ENCODE measurements at places on chromosomes 1 and 21. TPM values are rescaled to one million over a fixed set of nuclear protein-coding genes. Genes with fewer than 3 reads are reported as not detected.

- no peaks in the 10 kb centered on the region for H3K4me1 ChIP-seq
- H3K4me3 ChIP-seq: no peak overlapping the region
- DNase-seq: no peak
- no peaks in the 10 kb centered on the region for H3K27me3 ChIP-seq
- no peak overlapping the region for H3K27ac ChIP-seq
Observed at GRCh38 chr1:188343914-188344313, 1515.2 kb downstream of the PLA2G4A start.

DNA sequence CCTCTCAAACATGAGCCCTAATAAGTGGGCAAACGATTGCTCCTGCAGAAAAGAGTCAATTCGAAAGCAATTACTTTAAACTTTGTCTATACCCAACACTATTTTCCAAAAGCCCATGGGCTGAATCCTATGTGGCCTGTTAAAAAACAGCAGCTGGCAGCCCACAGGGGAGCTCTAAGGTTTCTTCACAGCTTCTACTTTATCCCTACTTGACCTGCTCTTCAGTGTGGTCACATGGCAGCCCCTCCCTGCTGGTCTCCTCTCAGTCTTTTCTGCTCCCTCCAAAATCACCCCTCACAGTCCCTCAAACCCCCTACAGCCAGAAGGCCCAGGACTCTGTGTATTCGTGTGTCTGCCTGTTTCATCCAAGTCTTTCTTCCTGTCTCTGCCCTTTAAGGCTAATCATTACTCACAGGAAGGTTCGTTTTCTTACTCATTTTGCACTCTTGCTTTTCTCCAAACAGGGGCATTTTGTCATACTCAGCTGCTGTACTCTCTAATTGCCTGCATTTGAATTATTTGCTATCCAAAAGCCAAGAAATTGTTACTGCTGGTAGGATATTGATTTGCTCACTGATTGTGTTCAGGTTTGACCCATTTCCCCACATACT, 62.4 kb upstream of the FAM3B start:
- H3K4me3 ChIP-seq: no peak overlapping the region
- H3K27ac ChIP-seq: no peak overlapping the region
- H3K4me1 ChIP-seq: no peaks in the 10 kb centered on the region
- no peak for DNase-seq

- H3K4me1 ChIP-seq: peaks cover 34% of the 10 kb centered on the region
- H3K4me3 ChIP-seq: no peak overlapping the region
- H3K27me3 ChIP-seq: no peaks in the 10 kb centered on the region
Observed at GRCh38 chr1:154422521-154422920, 17.4 kb downstream of the IL6R start.

DNA sequence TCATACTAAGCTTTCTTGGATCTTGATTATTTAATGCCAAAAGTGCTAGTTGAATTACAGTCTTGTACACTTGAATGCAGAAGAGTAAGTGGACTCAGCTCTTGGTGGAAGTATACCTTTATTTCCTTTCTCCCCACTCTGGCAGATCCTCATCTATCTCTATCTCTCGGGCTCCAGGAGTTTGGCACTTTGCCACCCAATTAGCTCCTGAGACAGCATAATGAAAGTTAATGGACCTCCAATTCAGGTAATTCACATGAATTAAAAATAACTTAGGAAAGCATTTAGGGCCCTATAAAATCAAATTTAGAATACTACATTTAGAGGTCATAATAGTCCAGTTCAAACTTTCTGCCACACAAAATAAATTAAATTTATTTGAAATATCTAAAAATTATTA, 67.4 kb downstream of the OLFM3 start:
- H3K4me1 ChIP-seq: no peaks in the 10 kb centered on the region
- H3K27ac ChIP-seq: no peak overlapping the region
- H3K36me3 ChIP-seq: no peaks in the 10 kb centered on the region
- H3K27me3 ChIP-seq: no peaks in the 10 kb centered on the region

- H3K27me3 ChIP-seq: no peaks in the 10 kb centered on the region
- DNase-seq: no peak
- H3K4me1 ChIP-seq: no peaks in the 10 kb centered on the region
- H3K36me3 ChIP-seq: no peaks in the 10 kb centered on the region
- no peak overlapping the region for H3K27ac ChIP-seq
- no peak overlapping the region for H3K4me3 ChIP-seq
Observed at GRCh38 chr1:108152782-108153222, 47.3 kb downstream of the SLC25A24 start.

DNA sequence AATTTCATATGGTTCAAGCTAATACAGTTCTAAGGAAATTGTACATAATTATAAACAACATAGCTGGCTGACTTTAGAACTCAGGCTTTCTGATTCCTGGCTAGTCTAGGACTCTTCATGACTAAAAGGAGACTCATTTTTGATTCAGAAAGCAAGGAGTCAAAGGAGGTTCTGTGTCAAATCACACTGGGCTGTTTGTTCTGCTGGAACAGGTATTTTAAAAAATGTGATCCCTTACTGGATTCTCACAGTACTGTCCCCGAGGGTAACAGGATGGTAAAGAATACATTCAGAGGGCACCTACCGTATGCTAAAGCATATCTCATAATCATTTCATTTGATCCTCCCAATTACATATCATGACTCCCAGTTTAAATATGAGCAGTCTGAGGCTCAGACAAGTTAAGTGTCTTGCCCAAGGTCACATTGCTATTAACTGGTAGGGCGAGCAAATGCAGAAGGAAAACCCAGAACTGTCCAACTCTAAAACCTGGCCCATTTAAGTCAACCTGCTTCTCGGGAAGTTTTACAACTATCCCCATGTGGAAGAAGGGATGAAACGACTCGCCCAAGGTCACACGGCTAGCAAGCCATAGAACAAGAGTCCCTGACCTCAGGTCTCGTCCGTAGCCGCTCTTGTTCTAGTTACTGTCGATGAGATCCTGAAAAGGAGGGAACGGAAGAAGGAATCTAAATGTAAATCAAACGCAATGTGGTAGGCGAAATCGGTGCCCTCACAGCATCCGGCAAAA, 675 bp downstream of the MYSM1 start:
- peak overlapping the region; percentile 69 for H3K4me3 ChIP-seq
- H3K36me3 ChIP-seq: peaks cover 11% of the 10 kb centered on the region
- H3K4me1 ChIP-seq: peaks cover 4% of the 10 kb centered on the region
- DNase-seq: no peak
- H3K27ac ChIP-seq: peak overlapping the region; percentile 76

DNA sequence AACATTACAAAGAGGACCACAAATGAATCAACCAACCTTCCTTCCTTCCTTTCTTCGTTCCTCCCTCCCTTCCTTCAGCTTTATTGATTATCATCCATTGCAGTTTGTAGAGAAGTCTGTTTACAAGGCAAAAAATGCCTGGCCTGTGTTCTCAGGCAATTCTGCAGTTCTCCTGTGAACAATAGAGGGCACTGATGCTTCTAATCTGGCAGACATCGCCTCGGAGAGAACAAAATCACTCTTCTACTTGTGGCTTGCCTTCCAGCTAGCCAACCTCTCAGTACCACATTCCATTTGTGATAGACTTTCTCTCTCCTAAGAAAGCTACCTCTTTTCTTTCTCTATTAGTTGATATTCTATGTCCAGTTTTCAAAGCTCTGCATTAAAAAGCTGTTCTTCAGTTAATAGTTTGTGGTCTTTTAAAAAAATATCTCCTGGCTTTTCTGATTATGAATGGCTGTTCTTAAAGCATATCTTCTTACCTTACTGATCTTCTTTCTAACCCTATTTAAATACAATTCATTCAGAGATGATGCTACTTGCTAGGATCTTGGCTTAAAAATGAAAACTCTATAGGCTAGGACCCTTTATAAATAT, 26.9 kb upstream of the ESRRG start:
- no peak overlapping the region for H3K27ac ChIP-seq
- H3K4me1 ChIP-seq: no peaks in the 10 kb centered on the region
- no peak for DNase-seq
- no peak overlapping the region for H3K4me3 ChIP-seq
- no peaks in the 10 kb centered on the region for H3K27me3 ChIP-seq

CNIH3 gene
- total RNA-seq: not detected

GRCh38 chr1:208052135-208052534, 141.2 kb upstream of the CD34 start:
- no peak overlapping the region for H3K4me3 ChIP-seq
- DNase-seq: no peak
- peaks cover 3% of the 10 kb centered on the region for H3K36me3 ChIP-seq
- H3K27ac ChIP-seq: no peak overlapping the region
- no peaks in the 10 kb centered on the region for H3K4me1 ChIP-seq

DNA sequence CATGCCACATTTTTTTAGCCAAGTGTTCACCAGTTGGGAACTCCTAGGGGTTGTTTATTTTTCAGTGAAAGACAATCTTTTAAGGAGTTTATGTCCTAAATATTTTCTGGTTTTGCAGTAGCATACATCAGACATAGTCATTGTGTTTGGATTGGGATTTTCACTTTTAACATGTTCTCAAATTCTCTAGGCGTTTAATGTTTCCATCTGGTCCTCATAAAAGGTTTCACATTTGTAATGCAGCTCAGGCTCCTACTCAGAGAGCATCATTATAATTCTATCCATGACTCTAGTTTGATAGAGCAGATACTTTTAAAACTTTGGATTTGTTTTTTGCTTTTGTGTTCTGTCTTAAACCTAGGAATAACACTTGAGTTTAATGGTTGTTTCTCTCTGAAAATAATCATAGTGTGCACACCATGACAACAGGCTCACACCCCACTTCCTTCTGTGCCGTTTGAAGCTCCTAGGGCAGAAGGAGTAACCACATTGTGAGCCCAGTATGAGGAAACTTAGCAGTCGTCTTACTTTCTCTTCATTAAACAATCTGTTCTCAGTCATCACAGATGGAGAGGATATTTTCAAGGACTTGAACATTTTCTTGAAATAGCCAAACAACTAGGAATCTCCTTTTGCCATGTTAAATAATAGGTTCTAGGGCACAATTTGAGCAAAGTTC, 219.6 kb downstream of the PDE4B start:
- H3K4me1 ChIP-seq: no peaks in the 10 kb centered on the region
- no peak for DNase-seq
- H3K27ac ChIP-seq: no peak overlapping the region

DNA sequence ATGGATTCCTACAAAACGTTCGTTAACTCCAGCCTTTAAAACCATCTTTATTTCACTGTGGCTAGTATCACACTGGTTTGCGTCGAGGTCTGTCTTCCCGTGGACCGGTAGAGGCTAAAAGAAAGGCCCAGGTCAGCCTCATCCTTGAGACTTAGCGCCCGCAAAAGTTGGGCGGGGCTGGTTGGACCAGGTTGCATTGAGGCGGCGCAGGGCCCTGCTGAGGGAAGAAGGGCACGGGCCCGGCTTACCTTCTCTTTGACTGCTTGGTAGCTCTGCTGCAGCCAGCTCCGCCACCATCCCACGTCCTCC, 455 bp downstream of the BSDC1 start:
- H3K36me3 ChIP-seq: no peaks in the 10 kb centered on the region
- H3K4me3 ChIP-seq: peak overlapping the region; percentile 68
- peak; percentile 53 for DNase-seq
- no peaks in the 10 kb centered on the region for H3K27me3 ChIP-seq

DNA sequence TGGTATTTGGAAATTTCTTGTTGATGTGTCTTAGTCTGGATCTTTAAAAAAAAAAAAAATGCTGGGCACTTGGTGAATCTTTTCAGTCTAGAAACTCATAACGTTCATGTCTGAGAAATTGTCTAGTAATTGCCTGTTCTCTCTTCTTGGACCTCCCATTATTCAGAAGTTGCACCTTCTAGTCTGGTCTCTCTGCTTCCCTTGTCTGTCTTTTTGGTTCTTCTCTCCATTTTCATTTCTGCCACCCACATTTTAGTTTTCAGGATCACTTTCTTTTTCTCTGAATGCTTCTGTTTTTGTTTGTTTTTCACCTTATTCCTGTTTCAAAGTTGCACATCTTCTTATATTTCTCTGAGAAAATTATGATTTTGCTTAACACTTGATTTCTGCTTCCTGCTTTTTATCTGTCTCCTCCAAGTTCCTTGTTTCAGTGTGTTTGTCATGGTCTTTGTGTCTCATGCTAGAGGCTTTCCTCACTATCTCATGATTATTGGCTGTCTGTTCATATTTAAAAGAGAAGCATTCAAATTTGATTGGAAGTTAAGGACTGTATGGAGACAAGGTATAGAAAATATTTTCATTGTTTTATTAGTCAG, 21.3 kb downstream of the BACE2 start:
- peaks cover 8% of the 10 kb centered on the region for H3K4me1 ChIP-seq
- H3K36me3 ChIP-seq: no peaks in the 10 kb centered on the region
- no peaks in the 10 kb centered on the region for H3K27me3 ChIP-seq
- no peak for DNase-seq
- H3K27ac ChIP-seq: no peak overlapping the region
